ENCODE measurements at places on chromosomes 1 and 21.
A peak's percentile ranks its signal among the peaks of the same experiment; 100 is the strongest.

DNA sequence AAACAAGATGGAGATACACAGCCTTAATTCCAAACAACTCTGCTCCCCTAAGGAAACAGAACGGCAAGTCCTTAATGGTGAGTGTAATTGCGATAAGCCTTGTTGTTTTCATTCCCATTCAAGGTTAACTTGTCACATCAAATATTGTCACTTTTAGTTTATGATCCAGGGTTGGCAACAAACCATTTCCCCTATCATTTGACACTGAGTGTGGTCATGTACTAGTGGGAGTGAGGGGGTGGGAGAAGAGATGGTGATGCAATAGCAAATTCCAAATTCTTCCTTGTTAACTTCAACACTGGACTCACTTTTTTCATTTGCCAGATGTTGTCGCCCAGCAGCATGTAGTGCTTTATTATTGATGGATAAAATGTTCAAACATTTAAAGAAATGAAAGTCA is 140.4 kb downstream of the ZNF326 start:
- DNase-seq, result no peak

GRCh38 chr1:93822730-93823425 is 56.1 kb downstream of the DNTTIP2 start:
- DNase-seq, result no peak

GRCh38 chr1:212607913-212608391 is 609 bp upstream of the ATF3 start:
- DNase-seq, result no peak

- peak; percentile 91 for DNase-seq
These were observed at the start of gene PATJ for GRCh38 chr1:61741711-61742619. PATJ (plus strand) TSS chr1:61742480; CDS start chr1:61762893, 20,413 bp downstream.

DNA sequence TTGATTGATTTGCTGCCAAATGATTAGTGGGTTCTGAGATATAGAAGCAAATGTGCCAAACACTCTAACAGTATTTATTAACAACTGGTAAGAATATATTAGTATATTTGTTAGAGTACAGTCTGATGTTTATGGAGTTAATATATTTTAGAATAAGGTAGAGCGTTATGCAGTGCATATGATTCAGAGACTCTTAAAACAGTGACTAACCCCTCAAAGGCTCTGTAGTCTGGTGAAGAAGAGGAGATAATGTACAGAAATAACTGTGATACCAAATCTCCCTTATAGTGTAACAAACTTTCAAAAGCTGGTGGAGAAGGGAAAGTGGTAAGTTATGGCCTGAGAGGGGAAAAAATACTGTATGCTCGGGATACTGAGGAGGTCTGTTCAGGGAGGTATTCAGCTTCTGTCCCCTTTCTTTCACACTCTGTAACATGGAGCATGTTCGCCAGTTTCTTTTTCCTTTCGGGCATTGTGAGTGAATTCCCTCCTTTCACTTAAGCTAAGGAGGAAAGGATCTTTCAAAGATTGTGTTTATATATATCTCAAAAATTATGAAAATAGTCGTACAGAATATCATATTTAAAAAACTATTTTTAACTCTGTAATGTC is 121.2 kb downstream of the ADGRL2 start:
- no peak for DNase-seq

DNA sequence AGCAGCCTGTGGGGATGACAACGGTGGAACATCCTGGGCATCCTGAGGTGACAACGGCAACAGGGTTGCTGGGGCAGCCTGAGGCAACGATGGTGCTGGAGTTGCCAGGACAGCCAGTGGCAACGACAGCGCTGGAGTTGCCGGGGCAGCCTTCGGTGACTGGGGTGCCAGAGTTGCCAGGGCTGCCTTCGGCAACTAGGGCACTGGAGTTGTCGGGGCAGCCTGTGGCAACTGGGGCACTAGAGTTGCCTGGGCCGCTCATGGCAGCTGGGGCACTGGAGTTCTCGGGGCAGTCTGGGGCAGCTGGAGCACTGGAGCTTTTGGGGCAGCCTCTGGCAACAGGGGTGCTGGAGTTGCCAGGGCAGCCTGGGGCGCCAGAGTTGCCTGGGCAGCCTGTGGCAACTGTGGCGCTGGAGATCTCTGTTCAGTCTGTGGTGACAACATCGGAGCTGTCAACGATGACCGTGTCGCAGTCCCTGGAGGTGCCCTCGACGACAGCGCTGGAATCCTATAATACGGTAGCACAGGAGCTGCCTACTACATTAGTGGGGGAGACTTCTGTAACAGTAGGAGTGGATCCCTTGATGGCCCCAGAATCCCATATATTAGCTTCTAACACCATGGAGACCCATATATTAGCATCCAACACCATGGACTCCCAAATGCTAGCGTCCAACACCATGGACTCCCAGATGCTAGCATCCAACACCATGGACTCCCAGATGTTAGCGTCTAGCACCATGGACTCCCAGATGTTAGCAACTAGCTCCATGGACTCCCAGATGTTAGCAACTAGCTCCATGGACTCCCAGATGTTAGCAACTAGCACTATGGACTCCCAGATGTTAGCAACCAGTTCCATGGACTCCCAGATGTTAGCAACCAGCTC is 8.2 kb downstream of the SON start:
- DNase-seq, result no peak

DNA sequence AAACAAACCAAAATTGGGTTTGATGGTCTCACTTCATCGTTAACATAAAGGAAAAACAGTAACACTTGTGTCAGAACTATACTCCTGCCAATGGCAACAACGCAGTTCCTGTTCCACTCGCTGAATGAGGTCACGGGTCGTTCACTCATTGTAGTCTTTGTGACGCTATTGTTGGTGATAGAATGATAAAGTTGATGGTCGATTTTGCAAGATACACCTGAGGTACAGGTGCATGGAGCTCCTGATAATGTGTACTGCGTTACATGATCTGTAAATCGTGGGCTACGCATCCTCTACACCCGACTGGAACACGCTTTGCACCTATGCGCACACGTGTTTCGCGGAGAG is 391 bp upstream of the CENPS start:
- DNase-seq, result peak; percentile 31

DNA sequence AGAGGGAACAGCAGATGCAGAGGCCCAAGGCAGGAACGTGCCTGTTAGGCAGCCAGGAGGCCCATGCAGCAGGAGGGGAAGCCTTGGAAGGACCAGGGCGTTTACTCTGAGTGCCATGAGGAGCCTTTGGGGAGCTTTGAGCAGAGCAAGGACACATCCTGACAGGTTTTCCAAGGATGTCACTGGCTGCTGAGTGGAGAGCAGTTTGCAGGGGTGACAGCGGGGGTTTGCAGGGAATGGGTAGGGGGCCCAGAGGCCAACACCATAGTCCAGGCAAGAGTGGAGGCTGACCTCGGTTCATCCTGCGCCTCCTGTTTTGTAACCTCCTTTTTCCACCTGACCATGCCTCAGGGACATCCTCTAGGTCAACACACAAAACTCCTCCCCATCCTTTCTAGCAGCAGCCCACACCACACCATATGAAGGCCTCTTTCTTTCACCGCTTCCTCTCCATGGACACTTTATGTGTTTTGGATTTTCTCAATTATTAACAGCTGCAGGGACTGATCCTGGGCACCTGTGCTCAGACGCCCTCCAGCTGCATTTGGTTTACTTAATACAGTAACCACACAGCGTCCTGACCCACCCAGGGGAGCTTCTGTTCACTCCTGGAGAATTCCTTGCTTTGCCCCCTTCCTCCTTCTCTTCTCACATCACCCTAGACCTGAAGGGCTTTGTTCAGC is 528.5 kb downstream of the MATN1 start:
- no peak for DNase-seq

DNA sequence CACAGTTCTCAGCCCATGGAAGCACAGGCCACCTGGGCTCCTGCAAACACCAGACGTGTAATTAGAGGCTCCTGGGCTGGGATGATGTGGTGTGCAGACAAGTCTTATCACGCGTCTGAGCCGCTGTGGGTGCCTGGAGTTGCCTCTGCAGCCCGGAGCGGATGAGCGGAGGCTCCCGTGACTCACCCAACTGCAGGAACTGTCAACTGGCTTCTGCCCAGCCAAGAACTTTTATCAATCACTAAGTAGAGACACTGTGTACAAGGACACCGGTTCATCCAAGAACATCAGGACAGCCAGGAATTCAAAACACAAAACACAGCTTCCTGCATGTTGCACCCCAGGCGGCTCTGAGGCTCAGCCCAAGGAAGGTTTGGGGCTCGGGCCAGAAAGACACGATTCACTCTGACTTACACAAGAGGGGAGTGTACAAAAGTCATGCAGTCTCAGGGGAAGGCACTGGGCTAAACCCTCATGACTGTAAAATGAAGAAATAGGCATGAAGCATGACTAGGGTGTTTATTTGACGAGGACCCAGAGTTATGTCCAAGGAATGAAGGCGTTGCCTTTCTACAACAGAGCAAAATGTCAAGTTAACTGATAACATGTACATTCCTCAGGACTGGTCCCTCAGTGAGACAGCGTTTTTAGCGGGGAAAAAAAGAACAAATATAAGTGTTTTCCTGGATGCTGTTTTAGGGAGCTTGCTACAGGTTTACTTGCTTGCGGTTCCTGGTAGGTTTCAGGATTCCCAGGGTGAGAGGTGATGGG is 21.1 kb downstream of the ERRFI1 start:
- peak; percentile 83 for DNase-seq

- no peak for DNase-seq
These were observed 32.0 kb upstream of the TTC22 start for GRCh38 chr1:54833121-54833520.

GRCh38 chr1:168110896-168111545 is 25.7 kb downstream of the GPR161 start:
- DNase-seq, result no peak

GRCh38 chr1:90201467-90202358 is 206.8 kb downstream of the ZNF326 start:
- DNase-seq, result no peak

DNA sequence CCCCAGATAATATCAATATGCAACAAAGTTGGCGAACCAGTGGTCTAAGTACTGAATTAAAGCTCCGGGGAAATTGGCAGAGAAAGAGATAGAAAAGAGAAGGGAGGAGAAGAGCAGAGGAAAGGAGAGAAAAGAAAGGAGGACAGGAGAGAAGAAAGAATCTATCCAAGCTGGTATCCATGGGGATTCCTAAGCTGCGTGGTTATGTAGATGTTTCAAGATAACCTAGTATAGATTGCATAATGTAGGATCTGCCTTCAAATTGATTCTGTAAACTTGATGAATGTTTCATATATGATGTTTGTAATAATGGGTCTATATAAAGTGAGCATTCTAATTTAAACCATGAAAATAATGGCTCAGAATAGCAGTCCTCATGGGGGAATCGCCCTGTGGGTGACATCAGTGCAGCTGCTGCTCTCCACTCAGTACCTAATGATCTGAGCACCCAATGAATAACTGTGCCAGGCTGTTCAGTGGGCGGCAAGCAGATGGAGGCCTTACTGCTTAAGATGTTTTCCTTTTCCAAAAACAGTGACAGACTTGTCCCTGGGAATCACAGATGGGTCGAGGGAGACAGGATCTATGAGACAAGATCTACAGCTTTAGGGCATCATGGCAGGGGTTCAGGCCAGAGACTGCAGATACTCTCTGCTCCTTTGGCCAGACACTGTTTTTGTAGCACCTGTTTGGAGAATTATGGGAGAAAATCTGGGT is 78.0 kb downstream of the LAMC2 start:
- no peak for DNase-seq

DNA sequence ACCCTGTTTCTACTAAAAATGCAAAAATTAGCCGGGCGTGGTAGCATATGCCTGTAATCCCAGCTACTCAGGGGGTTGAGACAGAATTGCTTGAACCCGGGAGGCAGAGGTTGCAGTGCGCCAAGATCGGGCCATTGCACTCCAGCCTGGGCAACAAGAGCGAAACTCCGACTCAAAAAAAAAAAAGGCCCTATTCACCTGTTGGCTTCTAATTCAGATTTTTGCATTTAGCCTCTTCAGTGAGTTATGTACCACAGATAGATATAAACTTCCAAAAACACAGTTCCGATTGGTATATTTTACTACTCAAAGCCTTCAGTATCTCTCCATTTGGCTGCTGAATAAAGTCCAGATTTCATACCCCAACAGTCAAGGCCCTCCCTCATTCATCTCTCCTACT is 42.7 kb downstream of the POU2F1 start:
- DNase-seq, result no peak

- no peak for DNase-seq
These were observed 72.4 kb downstream of the ELAVL4 start for GRCh38 chr1:50181027-50181663.

- DNase-seq, result no peak
These were observed 155.1 kb downstream of the VPS13D start for GRCh38 chr1:12384836-12385456.

- DNase-seq, result no peak
These were observed 323.4 kb downstream of the LTN1 start for GRCh38 chr21:28669321-28669720.

DNA sequence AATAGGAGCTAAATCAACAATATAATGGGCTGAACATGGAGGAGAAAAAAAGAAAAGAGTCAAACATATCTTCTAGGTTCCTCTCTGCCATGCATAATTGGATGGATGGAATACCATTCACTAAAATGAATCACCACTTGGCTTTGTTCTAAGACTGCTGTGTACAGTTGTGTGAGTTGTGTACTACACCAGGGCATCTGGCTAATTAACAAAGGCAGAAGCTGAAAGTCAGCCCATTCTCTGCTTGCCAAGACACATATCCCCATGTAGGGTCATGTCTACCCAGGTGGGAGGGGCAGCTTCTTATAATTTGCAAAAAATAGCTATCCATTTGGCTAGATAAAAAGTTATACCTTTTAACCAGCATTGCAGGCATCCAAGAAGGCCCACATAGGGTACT is 21.0 kb downstream of the JUN start:
- no peak for DNase-seq

DNA sequence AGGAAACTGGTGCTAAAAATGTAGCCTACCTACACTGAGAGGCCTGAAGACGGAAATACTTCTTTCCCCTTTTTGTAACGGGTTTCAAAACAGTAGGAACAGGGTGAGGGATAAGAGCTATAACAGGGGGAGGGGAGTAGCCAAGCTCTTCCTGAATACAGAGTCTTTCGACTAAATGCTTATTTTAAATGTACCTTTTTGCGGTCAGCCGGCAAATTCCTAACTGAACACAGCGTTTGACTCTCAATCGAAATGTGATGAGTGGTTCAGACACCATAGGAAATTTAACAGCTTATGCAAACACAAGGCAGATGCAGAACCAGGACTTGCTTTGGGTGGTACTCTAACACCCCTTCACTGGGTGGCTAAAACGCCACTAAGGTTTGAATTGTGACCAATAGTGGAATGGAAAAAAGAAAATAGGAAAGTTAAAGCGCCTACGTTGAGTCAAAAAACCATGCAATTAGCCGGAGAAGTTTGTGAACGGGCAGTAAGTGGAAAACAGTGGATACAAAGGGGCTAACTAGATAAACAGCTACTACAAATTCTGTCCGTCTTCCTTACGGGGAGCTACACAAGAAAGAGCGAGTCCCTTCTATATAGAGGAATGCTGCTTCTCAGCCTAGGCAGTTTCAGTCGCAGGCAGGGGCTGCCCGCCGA is 1.7 kb downstream of the EGLN1 start:
- DNase-seq, result peak; percentile 11

GRCh38 chr1:244583358-244583982 is 69.5 kb upstream of the DESI2 start:
- DNase-seq, result no peak

GRCh38 chr1:243343970-243344937 is 88.4 kb downstream of the SDCCAG8 start:
- peak; percentile 54 for DNase-seq

- DNase-seq, result peak; percentile 56
These were observed 148.9 kb upstream of the CTTNBP2NL start for GRCh38 chr1:112247036-112247597.

GRCh38 chr1:154777154-154777553 is 92.9 kb downstream of the KCNN3 start:
- no peak for DNase-seq

- no peak for DNase-seq
These were observed 6.2 kb downstream of the ARHGEF16 start for GRCh38 chr1:3460672-3461131.
